ENCODE measurements at places on chromosomes 4 and X.

DNA sequence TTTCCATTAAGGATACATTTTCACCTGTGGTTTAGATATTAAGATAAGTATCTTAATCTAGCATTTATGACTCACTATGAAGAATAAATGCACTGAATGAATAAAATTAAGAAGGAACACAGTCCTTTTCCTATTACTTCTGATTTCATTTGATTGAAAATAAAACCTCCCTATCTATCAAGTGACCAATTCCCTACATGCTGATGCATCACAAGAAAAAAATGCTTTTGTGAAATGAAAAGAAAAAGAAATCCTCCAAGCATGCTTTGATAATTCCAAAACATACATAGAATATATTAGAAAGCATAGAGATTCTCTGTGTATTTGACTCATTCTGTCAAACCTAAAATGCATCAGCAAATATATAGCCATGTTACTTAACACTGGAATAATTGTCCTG, 37.1 kb downstream of the PCDH10 start:
- DNase-seq, result no peak

DNA sequence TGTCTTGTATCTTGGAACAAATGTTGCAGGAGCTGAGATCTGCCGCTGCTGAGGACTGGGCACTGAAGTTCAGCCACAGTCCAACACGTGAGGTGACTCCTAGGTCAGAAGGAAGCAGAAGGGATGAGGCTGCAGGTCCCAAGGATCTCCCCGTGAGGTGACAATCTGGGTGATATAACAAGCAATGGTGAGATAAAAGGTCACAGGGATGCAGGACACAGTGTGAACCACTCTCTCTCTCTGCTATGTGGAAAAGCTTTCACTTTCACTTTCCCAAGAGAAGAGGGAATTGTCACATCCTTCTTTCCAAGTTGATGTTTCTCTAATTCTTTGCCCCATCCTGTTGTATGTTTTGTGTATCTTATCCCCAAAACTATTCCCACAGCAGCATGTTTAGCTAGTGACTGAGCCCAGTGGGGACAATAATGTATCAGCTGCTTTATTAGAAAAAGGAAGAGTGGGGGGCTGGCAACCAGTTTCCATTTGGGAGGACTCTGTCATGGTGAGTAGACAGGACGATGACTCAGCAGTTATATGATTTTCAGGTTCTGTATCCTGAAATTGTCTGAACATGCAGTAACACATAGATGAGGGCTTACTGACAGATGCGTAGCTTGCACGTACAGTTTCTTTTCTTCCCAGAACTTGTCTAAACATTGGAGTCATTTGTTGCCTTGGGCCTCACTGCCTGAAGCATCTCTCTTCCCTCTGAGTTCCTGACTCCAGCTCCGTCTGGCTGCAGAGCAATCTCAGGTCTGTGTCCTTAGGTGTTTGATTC, 1415.8 kb upstream of the TENM3 start:
- peak; percentile 38 for DNase-seq

- DNase-seq, result no peak
Observed at GRCh38 chrX:23779025-23779424, 3.9 kb upstream of the SAT1 start.

GRCh38 chr4:15427161-15427560, 672 bp upstream of the C1QTNF7 start:
- no peak for DNase-seq

DNA sequence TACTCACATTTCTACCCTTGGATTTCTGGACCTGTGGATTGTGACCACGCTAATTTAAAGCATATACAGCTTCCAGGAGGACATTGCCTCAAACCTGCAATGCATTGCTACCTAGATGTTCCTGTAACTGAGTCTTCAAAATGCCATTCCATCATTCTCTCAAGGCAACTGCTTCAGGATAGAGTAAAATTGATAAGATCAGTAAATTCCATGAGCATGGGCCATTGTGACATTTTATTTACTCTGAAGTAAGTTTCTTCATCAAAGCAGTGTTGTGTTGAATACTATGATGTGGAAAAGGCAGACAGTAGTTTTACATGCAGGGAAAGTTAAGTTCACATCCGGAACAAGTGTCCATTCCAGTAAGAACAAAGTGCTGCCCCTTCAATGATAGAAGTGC, 991.0 kb downstream of the ARAP2 start:
- DNase-seq, result no peak

DNA sequence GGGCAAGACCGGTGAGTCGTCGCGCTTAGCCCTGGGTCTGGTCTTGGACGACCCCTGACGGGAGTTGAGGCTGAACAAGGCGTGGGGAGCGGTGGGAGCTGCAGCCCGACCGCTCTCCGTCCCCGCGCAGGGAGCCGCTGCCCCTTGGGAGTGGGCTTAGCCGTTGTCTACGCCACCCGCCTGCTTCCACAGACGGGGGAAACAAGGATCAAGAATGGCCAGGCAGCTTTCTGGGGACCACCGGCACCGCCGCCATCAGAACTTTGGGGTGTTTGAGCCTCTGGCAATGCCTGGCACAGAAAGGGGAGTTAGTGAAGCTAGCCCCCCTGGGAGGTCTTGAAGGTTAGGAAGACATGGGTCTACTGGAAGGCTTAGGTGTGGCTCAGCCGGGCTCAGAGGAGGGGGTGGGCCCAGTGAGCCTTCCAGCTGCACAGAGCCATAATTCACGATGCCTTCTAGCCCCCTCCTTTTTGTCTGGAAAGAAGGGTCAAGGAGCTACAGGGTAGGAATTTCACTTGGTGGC, 583 bp downstream of the RASL11B start:
- DNase-seq, result no peak

GRCh38 chr4:53608649-53609048, 17.4 kb upstream of the LNX1 start:
- DNase-seq, result no peak

DNA sequence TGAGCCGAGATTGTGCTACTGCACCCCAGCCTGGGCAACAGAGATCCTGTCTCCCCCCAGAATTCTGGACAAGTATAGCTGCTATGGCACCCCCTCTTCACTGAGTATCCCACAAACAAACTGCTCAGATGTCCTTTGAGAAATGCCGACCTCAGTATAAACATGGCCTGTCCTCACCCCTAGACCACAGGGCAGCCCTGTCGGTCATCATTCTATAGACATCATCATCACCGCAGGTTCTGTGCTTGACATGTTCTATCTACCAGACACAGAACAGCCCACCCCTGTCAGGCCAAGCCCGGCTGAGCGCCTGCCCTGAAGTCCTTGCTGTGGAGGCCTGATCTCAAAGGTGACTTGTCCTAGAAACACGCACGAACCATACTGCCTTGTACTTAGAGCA, 232.9 kb downstream of the DHRSX start:
- DNase-seq, result no peak

GRCh38 chr4:122195718-122196117, 43.6 kb downstream of the BLTP1 start:
- no peak for DNase-seq

DNA sequence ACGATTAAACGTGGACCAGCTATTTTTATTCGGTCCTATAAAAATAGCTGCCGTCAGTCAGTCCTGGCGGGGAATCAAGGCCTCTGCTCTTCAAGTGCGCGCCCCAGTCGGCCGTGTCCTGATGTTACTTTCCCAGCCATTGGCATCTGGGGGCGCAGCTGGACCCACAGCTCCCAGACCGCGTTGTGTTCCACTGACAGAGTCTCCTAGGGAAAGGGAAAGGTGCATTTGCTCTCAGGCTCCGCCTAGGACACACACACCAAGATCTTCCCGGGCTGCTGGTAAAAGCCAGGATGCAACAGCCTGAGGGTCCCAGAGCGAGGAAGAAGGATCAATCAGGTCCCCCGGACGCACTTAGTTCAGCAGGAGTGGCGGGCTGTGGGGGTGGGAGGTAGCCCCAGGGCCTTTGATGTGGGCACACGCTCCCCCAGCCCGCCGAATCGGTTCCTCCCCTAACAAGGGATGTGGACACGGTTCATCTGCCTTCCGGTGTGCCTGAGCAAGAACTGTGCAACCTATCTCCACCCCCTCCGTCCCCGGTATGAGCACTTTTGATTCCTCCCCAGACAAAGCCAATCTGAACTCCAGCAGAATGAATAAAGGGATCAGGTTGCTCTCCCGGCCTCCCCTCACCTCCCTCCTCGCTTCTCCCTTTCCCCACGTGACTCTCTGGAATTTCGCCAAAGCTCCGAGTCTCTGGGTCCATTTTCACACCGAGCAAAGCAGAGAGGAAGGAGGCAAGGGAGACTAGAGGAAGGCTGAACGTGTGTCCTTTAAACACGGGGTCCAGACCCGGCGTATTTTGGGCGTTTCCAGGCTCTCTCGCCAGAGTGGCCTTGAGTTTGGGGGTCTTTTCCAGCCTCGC, 626 bp upstream of the FRAS1 start:
- peak; percentile 97 for DNase-seq

GRCh38 chrX:108025954-108026600, 18.8 kb upstream of the VSIG1 start:
- no peak for DNase-seq

Data from eye (tissue), 1 donor.